ENCODE measurements at places on chromosomes 3 and 15.
A peak's percentile ranks its signal among the peaks of the same experiment; 100 is the strongest.

DNA sequence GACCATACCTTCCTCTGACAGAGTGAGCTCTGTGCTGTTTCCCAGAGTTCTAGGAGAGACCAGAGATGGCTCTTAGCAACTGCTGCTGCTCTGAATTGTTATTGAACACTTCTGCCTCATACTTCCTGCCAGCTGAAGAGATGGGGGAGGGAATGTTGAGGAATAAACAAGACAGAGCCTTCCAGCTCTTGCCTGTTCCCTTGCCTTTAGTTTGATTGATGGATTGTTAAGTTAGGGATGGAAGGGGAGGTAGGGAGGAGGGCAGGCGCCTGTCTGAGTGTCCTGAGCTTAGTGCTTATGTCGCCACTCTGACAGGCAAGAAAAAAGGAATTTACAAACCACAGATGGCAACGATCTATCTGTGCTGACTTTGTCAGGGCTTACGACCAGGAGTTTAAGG, 42.8 kb downstream of the ZNF609 start:
- DNase-seq = peak; percentile 21

- DNase-seq = no peak
Measured at GRCh38 chr15:89524184-89524583, 27.8 kb upstream of the RHCG start.

GRCh38 chr3:158671821-158672214, 630 bp downstream of the LXN start:
- no peak for DNase-seq

DNA sequence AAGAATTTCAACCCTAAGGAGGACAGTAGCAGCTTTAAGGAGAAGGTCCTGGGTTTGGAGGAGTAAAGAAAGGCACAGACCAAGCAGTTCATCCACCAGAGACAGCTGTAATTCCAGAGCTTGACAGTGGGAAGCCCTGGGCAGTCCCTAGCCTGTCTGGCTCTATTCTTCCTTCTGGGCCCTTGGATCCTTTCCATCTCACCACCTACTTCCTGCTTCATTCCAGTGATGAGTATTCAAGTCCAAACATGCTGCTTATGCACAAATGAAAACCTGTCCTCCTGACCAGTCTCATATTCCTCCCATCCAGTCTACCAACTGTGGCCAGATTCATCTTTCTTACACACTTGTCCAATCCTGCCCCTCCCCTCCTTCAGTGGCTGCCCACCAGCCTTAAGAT, 171.4 kb downstream of the CNTN3 start:
- no peak for DNase-seq

GRCh38 chr15:41809526-41810220, 18.2 kb upstream of the JMJD7 start:
- DNase-seq = no peak

GRCh38 chr3:55322638-55323037, 164.5 kb downstream of the WNT5A start:
- no peak for DNase-seq

DNA sequence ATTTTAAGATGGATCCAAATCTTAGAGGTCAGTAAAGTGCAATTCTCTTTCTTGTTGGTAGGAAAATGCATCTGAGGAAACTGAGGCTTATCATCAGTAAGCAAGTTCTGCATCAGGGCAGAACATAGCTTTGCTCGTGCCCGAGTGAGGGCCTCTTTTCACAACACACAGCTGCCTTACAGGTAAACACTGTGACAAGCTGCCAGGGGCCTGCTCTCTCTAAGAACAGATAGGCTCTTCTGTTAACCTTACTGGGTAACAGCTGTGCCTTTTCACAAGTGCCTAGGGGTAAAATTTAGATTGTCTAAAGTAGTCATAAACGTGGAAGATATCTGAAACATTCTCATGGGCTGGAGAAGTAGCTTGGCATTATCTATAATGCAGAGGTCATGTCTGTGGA, 118.1 kb downstream of the C3orf38 start:
- DNase-seq = no peak

- DNase-seq = no peak
Measured at GRCh38 chr15:95263751-95264150, 1032.4 kb downstream of the MCTP2 start.

- DNase-seq = no peak
Measured at GRCh38 chr3:165529451-165529850, 307.8 kb downstream of the BCHE start.

DNA sequence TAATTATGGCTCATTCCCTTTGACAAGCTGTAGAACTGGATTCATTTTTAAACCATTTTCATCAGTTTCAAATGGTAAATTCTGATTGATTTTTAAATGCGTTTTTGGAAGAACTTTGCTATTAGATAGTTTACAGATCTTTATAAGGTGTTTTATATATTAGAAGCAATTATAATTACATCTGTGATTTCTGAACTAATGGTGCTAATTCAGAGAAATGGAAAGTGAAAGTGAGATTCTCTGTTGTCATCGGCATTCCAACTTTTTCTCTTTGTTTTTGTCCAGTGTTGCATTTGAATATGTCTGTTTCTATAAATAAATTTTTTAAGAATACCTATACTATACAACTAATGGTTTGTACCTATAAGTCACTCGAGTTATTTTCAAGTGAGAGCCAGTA, 62.7 kb downstream of the PXYLP1 start:
- DNase-seq = peak; percentile 19

Measured in CD4-positive, alpha-beta T cell treated with Interleukin-10 for 1 hour (primary cell).